ENCODE measurements at places on chromosomes 5 and 9.

DNA sequence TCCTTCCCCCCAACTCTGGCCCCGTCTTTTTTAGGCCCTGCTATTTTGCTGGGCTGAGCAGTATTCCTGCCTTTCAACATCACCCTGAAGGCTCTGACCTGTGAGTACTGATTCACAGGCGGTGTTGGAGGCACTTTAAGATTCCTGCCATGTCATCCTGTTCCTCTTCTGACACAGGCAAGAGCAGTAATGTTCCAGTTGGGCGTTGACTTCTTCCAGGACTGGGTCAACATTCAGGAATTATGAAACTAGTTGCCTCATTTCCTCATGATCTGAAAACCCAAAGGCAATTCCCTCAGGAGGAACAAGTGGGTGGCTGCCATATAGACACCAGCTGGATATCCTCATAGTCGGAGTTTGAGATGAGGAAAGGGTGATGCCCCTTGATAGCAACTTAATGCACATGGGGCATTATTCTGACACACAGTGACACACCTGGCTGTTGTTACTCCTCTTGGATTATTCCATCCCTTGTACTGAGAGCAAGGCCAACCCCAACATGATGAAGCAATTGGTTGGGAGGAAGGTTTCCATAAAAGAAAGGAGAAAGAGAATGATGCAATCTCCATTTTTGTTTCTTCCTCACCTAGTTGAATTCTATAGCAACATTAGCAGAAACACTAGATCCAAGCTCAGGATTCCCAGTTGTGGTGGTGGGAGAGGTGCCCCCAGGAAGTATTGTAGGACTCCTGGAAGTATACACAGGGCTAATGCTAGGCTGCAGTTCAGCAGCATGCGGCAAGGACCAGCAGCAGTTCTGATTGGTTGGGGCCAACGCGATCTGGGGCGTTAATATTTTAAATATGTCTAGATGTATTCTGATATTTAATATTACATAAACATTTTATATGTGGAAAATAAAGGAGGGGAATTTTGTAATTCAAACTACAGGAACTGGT lies 19.6 kb upstream of the GLRX start:
- no peak for DNase-seq

DNA sequence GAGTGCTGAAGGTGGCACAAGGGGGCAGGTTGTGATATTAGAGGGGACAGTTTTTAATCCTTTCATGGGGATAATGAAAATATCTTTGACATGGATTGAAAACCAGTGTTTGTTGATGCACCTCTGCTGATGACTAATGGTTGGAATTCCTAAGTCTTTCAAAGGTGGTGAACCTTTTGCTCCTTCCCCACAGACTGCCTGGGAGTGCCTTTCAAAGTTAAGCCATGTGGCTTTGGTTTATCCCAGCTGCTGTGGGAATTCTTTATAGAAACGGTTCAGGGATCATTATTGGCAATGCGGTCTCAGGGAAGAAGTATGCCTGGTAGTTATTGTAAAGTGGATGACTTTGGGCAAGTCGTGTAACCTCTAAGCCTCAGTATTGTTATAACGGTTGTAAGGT lies 45.7 kb downstream of the PIP5K1B start:
- DNase-seq = no peak

GRCh38 chr5:175579742-175580432 lies 78.0 kb upstream of the HRH2 start:
- no peak for DNase-seq

DNA sequence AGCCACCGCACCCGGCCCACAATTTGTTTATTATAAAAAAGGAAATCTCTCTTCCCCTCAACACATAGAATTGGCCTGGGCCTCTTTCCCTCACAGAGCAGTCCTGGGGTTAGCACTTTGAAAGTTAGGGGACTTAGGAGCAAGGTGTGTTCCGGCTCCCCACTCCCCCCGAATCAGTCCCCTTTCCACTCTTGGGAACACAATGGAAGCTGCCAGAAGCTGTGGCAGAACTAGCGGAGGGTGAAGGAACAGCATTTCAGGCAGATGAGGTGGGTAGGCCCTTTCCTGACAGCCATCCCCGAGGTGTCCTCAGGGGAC lies 16.4 kb upstream of the C5orf47 start:
- DNase-seq = no peak

DNA sequence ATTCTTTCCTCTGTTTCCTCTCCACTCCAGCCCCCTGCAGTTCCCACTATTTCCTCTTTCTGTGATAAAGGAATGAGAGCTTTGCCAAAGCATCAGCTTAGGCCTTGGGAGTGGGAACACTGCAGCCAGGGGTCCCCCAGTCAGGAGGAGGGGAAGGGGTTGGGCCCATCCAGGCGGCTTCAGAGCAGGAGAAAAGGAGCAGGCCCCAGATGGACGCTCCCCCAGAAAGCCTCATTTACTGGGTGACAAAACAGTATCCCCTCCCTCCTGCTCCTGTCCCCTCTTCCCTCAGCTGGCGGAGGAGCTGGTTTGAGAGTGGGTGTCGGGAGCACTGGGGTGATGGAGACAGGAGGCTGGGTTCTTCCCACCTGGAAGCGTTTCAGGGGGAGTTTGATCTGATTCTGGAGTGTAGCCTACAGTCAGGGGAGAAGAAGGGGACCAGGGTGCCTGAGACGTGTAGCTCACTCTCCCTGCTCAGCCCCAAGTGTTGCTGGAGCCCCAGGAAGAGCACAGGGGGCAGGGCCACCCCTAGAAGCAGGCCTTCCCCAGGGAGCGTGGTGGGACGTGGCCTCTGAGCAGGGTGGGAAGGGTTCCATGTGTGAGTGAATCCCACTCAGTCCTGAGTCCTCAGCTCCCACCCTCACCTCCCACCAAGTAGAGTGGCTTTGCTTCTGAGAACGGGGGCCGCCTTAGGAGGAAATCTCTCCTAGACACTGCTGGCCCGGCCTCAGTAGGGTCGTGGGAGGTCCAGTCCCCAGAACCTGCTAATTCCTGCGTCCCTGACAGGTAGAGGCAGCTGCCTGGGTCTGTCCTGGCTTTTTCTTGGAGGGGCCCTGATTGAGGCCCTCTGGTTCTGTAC lies 173.1 kb downstream of the CACNA1B start:
- DNase-seq = no peak

DNA sequence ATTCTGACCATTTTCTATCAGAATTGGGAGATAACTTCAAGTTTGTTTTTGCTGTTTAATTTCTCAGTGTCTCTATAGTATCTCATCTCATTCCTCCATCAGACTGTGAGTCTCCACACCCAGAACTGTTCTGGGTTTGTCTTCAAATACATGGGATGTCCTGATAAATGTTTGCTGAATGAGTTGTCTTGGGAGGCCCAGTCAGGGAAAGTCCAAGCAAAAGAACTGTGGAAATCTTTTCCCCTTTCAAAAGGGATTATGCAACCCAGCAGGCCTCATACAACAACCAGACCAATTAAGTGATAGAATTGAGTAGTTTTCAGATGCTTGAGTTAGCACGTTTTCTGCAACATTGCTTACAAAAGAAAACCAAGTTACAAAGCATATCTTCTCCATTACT lies 324.4 kb downstream of the BRINP1 start:
- DNase-seq = no peak

DNA sequence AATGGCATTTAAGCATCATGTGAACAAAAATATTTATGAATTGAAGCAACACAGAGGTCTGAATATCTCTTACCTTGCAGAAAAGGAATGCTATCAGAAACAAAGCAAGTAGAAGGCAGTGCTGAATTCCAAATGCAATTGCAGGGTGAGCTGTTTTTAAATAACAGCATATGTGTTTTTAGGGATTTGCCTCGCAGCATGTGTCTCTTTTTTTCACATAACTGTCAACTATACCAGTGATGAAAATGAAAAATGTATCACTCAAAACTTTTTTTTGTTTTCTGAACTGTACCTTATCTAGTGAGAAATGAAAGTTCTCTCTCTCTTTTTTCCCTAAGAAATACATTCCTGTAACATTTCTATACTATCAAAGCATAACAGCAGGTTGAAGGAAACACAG lies 21.2 kb downstream of the CDH10 start:
- DNase-seq = no peak

GRCh38 chr5:142248853-142249462 lies 75.9 kb downstream of the SPRY4 start:
- DNase-seq = no peak

- DNase-seq = no peak
These were observed 21.3 kb upstream of the LMNB1 start for GRCh38 chr5:126755593-126755992.

GRCh38 chr5:140966293-140967225 lies at the start of gene PCDHAC2:
Gene PCDHAC2, plus strand, starts transcription at chr5:140966476. Its CDS starts 291 bp downstream, at chr5:140966767.
- DNase-seq = peak; percentile 31

DNA sequence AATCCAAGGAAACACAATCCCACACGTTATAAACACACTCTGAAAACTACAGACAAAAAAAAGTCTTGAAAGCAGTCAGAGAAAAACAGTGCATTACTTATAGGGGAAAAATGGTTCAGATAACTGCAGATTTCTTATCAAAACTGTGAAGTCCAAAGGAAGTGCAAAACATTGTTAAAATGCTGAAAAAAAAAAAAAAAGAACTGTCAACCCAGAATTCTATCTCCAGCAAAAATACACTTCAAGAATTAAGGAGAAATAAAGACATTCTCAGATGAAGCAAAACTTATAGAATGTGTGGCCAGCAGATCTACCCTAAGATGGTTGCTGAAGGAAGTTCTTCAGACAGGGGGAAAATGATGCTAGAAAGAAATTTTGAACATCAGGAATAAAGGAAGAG lies 40.4 kb downstream of the ADAMTS2 start:
- no peak for DNase-seq

DNA sequence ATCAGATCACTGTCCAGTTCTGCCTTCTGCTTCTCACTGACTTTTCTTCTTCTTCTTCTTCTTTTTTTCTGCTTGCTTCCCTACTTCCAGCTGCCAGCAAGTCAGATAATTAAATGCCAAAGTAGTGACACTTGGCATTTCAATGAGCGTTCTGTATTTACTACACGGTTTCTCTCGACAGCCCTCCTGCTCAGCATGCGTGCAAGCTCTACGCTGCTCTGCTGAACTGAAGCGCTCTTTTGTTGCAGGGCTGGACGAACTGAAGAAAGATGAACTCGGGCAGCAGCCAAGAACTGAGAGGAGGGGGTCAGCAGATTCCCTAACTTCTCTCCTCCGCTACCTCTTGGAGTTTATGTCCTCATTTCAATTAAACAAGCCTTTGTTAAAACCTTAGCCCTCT lies 319.1 kb downstream of the GLIS3 start:
- no peak for DNase-seq

GRCh38 chr9:133460405-133461175 lies 812 bp downstream of the CACFD1 start:
- peak; percentile 22 for DNase-seq
